ENCODE measurements at places on chromosomes 11 and 22.

DNA sequence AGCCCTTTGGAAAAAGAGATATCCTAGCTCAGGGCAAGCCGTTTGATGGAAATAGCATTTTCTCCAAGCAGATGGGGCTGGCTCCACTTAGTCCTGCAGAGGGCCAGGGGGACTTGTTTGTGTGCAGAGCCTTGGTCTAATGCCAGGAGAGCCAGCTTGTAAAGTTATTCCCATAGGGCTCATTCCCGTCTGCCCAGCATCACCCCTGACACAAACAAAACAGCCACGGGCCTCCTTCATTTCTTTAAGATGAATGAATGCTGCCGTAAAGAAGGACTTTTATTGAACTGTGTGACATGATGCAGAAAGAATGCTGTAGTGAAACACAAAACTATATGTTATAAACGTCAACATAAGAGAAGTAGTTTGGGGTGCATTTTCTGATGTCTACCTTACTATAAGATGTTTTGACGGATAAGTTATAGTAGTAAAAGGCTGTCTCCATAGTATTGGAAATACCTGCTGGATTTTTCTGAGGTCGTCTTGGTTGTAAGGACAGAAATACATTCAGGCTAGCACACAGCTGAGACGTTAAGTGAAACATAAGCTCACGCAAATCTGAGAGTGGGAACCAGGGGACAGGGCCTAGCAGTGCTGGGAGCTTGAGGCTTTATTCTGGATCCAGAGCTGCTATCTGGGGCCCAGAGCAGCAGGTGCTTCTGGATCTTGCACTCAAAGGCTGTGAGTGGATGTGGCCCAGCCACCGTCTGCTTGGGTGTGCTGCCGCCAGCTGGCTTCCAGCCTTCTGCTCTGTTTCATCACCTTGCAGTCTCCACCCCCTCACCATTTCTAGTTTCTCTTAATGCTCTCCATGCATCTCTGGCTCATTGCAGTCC, 53.3 kb downstream of the NCAM1 start:
- DNase-seq: no peak

DNA sequence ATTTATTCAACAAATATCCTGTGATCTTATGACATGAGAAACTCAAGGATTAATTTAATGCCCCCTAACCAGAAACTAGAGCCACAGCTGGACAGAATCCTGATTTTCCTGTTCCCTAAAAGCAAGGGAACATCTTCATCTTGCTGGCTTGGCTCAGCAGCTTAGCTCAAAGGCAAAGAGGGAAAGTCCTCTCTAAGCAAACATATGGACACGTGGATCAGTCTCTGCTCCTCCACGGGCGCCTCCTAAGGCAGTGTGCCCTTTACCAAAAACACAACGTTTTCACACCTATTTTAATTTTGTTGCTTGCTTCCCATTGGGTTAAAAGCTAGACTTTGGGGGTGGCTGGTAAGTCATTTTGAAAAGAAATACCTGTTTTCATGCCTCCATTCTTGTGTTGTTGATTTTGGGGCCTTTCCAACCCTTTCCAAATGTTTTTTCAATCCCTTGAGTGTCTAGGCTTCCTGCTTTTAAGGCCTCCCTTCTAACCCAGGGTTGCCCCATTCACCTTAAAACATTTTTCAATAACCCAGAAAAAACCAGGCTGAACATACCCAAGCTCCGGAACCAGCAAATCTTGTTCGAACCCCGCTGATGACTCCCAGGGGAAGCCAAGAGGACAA, 15.5 kb downstream of the SLC1A2 start:
- DNase-seq: no peak

GRCh38 chr22:44192098-44192815, 11.5 kb downstream of the PARVG start:
- no peak for DNase-seq

DNA sequence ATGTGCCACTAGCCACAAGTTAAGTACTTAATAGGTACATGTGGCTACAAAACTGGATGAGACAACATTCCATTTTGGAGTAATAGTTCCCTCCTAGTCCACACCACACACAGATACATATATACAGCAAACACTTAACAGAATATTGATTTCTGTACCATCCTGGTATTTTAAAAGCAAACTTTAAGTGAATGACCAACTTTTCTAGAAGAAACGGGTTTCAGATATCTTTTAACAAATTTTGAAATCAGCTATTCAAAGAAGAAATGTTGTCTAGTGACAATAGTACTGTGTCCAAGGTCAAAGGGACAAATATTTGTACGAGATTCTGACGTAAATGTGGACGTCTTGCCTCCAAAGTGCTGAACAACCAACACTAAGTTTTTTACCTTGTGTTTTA, 12.3 kb upstream of the CARD16 start:
- DNase-seq: no peak

- no peak for DNase-seq
Observed at GRCh38 chr11:72015511-72016061, 16.9 kb downstream of the IL18BP start.

GRCh38 chr22:33012833-33013450, 45.2 kb downstream of the SYN3 start:
- DNase-seq: no peak

DNA sequence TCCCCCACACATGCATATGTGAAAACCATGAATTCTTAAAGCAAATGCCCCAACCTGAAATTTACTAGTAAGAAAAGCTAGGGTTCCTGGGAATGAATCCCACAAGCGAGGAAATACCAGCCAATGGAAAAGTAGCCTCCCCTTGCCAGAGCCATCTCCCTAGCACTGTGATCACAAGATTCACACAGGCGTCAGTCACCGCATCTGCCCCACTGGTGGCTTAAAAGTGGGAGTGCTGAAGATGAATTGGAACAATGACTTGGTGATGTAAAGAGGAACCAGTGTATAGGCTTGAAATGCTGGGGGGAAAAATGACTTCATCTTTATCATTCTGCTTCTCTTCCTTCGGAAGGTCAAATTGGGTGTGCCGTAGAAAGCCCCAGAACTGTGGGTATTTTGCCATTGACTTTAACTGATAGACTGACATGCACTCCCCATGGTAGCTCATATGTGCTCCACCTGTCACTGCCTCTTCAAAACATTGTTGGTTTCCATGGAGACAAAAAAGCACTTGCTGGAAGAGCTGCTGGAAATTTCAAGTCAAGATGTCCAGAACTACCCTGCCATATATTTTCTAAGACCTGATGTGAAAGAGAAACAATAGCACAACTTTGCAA, 19.2 kb upstream of the ASPHD2 start:
- DNase-seq: no peak

- DNase-seq: no peak
Observed at GRCh38 chr11:40027720-40028119, 1431.7 kb downstream of the LRRC4C start.

DNA sequence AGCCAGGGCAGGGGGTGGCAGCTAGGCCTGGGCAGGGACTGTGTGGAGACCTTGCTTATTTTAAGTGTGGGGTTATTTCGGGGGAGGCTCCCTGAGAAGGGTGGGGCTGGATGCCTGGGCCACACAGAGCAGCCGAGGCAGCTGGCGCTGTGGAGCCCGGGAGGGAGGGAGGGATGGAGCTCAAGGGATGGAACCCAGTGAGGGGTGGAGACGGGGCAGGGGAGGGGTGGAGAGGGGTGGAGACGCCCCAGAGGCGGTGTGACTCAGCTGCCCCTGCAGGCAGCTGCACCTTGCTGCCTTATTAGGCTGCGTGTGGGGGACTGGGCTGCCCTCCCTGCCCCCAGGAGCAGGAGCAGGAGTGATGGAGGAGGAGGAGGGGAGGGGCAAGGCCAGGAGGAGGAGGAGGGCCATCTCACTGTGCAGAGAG, 9.8 kb upstream of the TSSC4 start:
- DNase-seq: no peak

GRCh38 chr11:120104041-120104565, 33.8 kb downstream of the TRIM29 start:
- DNase-seq: no peak

- DNase-seq: no peak
Observed at GRCh38 chr22:42990131-42990838, 24.7 kb downstream of the PACSIN2 start.

- no peak for DNase-seq
Observed at GRCh38 chr11:107123022-107123421, 104.7 kb upstream of the GUCY1A2 start.

DNA sequence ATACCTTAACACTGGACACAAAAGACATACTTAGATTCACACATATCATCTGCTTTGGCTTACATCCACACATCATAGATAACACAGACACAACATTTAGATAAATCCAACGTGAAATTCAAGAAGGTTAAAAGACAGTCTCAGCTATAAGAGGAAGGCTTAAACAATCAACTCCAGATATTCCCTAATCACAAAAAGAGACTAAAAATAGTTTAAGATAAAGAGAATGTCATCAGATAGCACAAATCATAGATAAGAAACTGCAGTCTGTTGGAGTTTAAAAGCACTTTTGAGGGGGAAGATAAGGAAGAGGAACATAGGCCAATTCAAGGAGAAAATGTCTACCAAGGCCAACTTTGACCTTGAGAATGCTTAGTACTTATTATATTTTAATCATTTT, 504.8 kb downstream of the JRKL start:
- no peak for DNase-seq

- no peak for DNase-seq
Observed at GRCh38 chr11:65790902-65791650, 4.2 kb downstream of the OVOL1 start.

- no peak for DNase-seq
Observed at GRCh38 chr22:45575173-45575572, 72.5 kb downstream of the FBLN1 start.

DNA sequence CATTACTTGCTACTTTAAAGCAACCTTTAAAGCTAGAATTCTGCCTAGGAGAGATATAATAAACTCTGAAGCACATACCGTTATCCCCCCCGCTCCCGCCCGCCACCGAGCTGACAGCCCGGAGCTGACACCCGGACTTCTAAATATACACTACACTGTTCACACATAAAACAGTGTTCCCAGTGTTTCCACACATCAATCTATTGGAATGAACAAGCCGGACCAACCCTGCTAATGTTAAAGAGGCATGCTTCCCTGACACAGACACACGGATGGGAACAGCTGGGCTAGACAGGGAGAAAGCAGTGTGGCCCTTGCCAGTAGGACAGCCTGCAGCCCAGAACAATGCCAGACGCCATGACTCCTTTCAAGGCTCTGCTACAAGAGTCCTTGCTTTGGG, 108.4 kb upstream of the CSNK2A3 start:
- no peak for DNase-seq

DNA sequence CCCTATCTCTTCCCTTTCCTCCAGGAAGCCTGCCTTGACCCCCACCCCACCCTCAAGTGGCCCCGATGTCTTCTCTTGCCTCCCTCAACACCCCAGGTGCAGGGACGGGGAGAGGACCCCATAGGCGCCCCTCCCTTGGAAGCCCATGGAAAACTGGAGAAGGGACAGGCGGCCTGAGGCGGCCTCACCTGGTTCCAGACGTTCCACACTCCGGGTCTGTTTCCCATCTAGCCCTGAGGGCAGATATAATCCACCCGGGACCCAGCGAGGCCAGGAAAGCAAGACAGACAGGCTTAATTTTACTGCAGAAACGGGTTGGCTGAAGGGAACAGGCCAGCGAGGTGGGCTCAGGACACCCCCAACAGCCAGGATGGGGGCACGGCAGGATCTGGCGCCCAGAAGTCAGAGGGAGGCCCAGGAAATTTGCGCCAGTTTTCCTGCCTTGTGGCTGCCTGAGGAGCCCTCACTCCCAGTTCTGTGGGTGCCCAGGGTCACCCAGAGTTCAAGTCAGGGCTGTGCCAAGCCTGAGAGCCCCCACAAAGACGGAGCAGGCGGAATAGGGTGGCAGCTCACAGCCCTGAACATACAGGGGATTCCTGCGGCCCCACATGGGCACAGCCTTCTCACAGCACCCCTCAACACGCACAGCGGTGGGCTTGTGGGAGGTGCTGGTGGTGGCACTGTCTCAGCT, 3.0 kb upstream of the SIGIRR start:
- DNase-seq: no peak

DNA sequence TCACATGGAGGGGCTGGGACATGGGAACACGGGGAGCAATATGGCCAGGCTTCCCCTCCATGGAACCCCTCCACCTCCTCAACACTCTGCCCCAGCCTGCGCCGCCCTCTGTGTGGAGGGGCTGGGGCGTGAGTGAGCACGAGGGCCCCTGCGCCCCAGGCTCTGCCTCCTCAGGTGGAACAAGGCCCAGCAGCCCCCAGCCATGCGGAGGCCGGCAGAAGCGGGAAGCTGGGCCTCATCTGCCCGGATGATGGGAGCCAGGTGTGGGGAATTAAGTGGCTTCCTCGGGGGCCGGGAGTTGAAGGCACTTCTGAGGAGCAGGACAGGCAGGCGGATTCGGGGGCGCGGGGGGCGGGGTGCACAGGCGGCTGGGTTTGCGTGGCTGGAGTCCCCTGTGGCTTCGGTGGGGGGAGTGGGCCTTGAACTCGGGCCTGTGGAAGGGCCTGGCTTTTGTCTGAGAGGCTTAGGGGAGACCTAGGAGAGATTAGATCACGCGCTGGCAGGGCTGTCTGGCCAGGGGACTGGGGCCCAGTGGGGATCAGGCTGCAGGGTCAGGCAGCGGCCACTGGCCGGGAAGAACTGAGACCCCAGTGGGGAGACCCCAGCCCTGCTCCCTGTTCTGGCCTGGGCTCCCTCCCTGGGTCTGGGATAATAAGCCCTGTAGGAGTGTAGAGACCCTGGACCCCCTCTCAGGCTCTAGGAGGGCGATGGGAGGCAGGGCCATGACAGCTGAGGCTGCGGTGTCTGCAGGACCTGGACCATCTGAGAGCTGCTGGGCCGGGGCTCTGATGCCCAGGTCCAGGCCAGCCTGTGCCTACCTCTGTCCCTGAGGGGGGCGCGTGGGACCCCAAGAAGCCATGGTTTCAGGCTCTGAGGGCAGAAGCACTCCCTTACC, 13.3 kb downstream of the PRR33 start:
- no peak for DNase-seq

DNA sequence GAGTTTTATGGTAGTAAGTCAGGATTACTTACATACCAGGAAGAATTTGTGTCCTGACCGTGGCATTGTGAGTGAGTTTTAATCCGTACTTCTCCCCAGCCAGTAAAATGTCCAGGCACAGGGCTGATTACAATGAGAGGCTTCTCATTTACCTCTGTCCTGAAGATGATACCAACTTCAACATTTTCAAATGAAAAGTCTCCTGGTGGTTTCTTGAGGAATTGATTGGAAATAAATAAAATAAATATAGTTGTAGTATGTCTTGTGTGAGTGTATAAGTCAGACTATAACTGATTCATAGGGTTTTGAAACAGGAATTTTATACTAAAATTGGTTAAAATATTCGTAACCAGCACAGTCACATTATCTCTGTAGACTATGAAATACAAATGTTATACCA, 382.5 kb downstream of the ETS1 start:
- no peak for DNase-seq

DNA sequence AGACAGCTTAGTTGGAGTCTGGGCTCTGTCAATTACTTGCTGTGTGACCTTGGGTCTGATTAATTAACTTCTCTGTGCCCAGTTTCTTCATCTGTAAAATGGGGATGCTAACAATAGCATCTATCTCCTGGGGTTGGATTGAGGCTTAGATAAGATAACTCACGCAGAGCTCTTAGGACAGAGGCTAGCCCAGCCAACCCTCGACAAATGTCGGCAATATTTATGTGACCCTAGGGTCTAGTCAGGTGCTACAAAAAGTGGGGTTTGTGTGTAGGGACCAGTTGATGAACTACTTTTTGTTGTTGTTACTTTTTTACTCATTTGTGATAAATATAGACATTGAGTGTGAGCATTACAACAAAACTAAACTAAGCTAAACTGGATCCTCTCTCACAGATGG, 22.4 kb downstream of the SYT13 start:
- no peak for DNase-seq

- no peak for DNase-seq
Observed at GRCh38 chr11:61713906-61714305, 33.7 kb downstream of the DAGLA start.

Data from stimulated activated CD8-positive, alpha-beta memory T cell treated with anti-CD3 and anti-CD28 coated beads, Interleukin-2, amount 100 ng/mL, for 1 hour (primary cell).